ENCODE measurements at places on chromosomes 12 and 14. TPM values are rescaled to one million over a fixed set of nuclear protein-coding genes. Genes with fewer than 3 reads are reported as not detected.
A peak's percentile ranks its signal among the peaks of the same experiment; 100 is the strongest.

DNA sequence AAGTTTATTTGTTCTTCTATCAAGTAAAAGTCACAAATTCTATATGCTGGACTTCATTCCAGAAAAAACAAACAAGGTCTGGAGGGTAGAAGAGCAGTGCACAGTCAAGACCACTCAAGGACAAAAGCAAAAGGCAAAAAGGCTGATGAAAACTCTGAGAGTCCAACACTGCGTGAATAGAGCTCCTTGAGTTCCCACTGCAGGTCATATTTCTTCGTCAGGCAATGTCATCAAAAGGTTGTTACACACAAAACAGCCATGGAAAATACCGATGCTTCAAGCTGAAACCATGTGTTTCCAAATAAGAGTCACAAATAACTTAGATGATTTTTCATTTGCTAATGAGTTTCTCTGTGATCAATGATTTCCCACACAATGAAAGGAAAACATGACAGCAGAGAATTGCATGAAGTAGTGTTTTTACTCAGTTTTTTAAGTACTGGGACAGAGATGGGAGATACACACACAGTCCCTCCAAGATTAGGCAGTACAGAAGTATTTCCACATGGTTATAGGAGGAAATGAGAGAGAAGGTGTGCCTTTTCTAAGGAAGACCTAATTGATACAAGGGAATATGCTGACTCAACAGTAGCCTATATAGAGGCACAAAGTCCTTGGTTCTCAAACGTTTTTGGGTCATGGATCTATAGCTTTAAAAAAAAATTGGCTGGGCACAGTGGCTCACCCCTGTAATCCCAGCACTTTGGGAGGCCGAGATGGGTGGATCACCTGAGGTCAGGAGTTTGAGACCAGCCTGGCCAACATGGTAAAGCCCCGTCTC lies 177.7 kb downstream of the MED13L start:
- no peak for DNase-seq

DNA sequence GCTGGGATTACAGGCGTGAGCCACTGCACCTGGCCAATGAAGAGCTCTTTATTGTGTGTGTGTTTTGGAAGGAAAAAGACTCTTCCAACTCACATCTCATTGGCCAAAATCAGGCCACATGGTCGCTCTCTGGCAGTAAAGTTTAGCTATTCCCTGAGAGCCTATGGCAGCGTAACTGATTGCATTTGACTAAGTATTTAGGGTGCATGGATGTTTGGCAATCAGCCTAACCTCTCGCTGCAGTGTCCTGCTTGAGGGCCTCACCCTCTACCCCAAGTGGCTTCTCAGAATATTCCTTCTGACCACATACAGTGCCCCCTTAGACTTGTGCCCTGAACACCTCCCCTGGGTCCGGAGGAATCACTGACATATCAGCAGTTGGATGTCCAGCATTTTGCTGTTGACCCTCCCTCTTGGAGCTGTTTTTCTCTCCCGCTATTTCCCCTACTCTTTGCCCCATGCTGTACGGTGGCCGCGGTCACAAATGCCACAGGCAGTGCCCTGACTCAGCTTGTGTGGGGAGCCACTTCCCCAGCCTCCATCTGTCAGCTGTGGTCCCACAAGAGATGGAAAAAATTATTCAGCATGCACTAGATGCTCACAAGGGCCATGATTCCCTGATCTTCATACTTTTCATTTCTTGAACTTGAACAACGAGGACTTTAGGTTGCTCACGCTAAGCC lies 9.5 kb downstream of the PHETA1 start:
- DNase-seq, result peak; percentile 17

GRCh38 chr14:106378191-106378590 lies 851.8 kb downstream of the TMEM121 start:
- no peak for DNase-seq

OR6C76 gene
- not detected for polyA plus RNA-seq

- no peak for DNase-seq
Measured at GRCh38 chr12:62758216-62758615, 176.7 kb downstream of the PPM1H start.

KCNH3 gene
- polyA plus RNA-seq, result 1.1 TPM

- DNase-seq, result no peak
Measured at GRCh38 chr12:31599053-31599452, 8.1 kb upstream of the DENND5B start.

- no peak for DNase-seq
Measured at GRCh38 chr14:92832137-92832700, 38.1 kb downstream of the GOLGA5 start.

FGF23 gene
- polyA plus RNA-seq, result not detected

GRCh38 chr14:54001189-54001878 lies 44.7 kb upstream of the BMP4 start:
- DNase-seq, result no peak

- no peak for DNase-seq
Measured at GRCh38 chr14:92686900-92687427, 61.5 kb downstream of the LGMN start.
